ENCODE measurements at places on chromosomes 7 and 10.

GRCh38 chr7:55078465-55079372 is 59.9 kb downstream of the EGFR start:
- no peak for DNase-seq

DNA sequence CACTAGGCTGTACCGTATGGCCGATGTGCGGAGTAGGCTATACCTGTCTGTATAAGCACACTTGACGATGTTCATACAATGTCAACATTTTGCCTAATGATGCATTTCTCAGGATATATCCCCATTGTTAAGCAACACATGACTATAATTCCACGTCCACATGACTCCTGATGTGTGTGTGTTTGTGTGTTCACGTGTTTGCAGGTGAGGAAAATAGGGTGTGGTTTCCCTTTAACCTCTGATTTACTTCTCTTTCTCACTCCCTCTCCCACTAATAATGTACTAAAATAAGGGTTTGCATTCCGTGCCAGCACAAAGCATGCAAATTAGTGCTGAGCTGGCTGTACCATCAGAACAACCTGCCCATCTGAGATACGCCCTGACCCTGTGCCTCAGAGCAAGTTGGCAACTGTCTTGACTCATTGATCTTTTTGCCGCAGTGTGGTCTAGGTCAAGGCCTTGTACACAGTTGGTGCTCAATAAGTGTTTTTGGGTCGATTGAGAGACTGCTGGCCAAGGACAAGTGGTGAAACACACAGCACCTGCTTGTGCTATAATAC is 64.6 kb upstream of the DOCK1 start:
- no peak for DNase-seq

- DNase-seq = no peak
These were observed 93.4 kb downstream of the SLC39A12 start for GRCh38 chr10:18044976-18045720.

- no peak for DNase-seq
These were observed 460 bp downstream of the ANXA11 start for GRCh38 chr10:80204677-80205476.

- DNase-seq = no peak
These were observed 33.0 kb downstream of the MRPL32 start for GRCh38 chr7:42964849-42965805.

- no peak for DNase-seq
These were observed 204.7 kb upstream of the KLF14 start for GRCh38 chr7:130938661-130939060.

- DNase-seq = no peak
These were observed 375.0 kb upstream of the FZD8 start for GRCh38 chr10:36017137-36017536.

- DNase-seq = no peak
These were observed 125.7 kb downstream of the TSPAN12 start for GRCh38 chr7:120732256-120732655.

GRCh38 chr7:1566687-1567048 is 3.2 kb downstream of the PSMG3 start:
- no peak for DNase-seq

DNA sequence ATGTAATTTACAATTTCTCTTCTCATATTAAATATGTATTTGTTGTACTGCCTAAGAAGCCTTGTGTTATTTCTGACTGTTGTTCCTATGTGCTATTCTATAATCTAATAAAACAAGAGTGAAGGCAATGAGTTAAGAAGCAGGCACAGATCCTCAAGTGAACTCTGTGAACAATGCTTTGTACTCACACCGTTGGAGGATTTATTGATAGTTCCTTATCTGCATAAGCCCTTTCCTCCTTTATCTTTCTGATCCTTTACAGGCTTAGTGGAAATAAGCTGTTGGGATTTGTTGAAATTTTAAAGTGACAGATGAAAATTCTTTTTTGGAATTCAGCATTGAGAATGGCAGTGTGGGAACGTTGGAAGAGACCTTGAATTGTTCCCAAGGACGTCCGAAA is 329.6 kb upstream of the NPVF start:
- no peak for DNase-seq

DNA sequence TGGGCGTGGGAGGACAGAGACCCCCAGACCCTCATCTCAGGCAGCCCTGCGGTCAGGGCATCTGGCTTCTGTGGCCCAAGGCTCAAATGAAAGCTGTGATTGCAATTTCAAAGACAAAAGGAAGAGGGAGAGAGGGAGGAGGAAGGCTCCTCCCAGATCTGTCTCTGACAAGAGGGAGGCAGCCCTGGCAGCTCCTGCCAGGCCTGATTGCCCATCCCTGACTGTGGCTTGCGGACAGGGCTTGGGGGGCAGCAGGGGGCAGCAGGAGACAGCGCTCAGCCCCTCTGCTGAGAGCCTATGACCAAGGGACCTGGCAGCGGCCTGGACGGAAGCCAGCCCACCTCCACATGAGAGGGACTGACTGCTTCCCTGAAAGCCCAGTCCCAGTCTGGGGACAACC is 91.8 kb downstream of the PTPRN2 start:
- DNase-seq = no peak

DNA sequence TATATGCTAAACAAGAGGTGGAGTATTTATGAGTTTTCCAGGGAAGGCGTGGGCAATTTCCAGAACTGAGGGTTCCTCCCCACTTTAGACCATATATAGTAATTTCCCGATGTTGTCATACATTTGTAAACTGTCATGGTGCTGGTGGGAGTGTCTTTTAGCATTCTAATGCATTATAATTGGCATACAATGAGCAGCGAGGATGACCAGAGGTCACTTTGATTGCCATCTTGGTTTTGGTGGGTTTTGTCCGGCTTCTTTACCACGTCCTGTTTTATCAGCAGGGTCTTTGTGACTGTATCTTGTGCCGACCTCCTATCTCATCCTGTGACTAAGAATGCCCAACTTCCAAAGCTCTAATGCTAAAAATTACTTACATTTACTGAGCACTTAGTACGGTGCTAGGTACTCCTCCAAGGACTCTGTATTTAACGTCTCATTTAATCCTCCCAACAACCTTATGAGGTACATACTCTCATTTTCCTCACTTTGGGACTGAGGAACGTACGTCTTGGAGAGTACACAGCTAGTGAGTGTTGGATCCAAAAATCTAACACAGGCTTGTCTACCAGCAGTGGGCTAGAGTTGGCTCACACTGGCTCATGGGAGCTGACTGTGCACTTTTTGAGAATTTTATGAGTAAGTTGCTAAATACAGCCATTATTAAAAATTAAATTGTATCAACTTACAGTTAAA is 144.8 kb upstream of the NEBL start:
- DNase-seq = no peak

DNA sequence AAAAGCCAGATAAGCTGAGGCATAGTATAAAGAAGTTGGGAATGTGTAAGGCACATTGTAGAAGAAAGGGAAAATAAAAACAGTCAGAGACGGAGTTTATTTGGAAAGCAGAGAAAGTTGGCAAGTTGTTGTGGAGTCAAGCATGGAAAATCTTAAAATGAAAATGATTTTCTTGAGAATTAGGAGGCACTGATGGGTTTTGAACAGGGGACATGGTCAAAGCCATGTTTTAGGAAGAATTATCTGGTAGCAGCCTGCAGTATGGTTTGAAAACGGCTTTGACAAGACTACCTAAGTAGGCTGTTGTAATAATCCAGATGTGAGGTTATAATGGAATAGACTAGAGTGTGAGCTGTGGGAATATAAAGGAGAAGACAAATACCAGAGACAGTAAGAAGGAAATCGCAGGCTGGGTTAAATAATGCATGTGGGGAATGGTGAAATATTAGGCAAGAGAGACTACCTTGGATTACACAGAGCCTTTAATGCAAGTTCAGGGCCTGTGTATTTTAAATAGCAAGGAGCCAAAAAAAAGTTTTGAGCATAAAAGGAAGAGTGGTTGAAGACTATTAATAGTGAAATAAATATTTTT is 130.4 kb upstream of the MEOX2 start:
- no peak for DNase-seq

- no peak for DNase-seq
These were observed 163.3 kb downstream of the SVIL start for GRCh38 chr10:29471544-29471859.

DNA sequence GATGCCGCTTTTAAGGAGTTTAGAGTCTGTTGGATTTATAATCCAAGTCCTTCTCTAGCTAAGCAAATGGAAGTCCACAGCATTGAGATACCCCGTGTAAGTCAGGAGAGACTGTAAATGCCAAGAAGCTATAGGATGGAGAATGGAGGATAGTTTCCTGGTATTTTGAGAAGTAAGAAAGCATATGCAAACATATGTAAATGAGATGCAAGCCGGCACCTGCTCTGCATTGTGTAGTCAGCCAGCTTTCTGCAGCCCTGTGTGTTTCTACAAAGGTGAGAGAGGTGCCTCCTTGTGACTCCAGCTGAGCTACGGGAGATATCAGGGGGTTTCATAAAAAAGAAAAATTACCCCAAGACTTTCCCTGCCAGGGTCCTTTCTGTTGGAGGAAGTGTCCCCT is 176.3 kb downstream of the RPS24 start:
- DNase-seq = no peak

DNA sequence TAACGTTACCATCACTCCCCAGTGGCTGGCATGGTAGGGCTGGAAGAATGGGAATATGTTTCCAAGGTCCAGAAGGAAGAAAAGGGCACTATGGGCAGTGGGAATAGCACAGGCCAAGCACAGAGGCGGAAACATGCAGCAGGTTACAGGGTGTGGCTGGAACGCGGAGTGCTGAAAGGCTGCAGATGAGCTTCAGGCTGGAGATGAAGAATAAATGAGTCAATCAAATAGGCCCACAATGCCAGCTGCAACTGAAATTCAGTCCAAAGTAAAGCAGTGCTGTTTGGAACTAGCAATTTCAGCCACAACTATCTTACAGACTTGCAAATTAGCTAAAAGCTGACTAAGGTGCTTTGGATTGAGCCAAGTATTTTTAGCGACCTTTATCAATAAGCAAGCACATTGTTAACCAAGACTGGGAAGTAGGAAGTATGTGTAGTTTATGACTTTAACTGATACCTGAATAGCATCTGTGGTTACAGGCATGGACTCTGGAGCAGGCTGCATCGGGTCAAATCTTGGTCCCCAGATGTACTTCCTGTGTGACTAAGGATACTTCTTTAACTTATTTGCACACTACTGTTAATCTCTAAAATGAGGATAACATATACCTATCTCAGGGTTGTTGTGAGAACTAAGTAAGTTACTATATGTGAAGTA is 77.5 kb upstream of the CTTNBP2 start:
- no peak for DNase-seq

- DNase-seq = no peak
These were observed 84.6 kb upstream of the NAMPT start for GRCh38 chr7:106369352-106369751.

- no peak for DNase-seq
These were observed 59.6 kb downstream of the NPY start for GRCh38 chr7:24343614-24344013.

- DNase-seq = no peak
These were observed 24.5 kb downstream of the XPNPEP1 start for GRCh38 chr10:109898666-109899355.

DNA sequence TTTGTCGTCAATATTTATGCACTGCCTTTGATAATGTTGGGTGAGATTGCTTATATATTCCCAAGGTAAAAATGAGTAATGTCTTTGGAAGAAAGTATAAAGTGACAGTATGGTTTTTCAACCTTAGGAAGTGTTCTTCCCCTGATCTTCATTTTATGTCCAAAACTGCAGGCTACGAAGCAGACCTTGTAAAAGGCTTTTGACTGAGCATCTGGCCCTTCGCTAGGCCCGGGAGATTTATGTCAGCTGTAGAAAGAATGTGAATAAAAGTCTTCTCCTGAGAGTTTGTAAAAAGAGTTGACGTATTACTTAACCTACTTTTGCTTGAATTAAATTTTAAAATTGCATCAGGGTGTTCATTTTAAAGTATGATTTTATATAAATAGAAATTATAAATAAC is 116.8 kb downstream of the CPED1 start:
- DNase-seq = no peak

DNA sequence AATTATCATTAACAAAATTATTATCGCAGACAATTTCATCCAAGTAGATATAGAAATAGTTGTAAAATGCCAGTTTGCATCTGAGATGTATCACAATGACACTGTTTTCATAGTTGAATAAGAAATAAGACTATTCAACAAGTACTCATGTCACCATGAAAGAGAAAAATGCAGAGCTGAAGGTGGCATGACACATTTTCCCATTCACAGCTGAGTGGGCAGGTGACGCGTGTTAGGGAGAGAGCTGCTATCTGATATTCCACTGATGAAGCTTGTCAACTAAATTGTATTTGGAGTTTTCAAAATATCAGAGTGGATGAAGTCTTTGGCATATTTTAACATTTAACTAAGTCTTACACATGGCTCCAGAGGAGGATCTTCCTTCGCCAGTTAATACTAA is 70.3 kb upstream of the HDAC9 start:
- DNase-seq = no peak

GRCh38 chr10:14508725-14509124 is 178.0 kb upstream of the FRMD4A start:
- no peak for DNase-seq

DNA sequence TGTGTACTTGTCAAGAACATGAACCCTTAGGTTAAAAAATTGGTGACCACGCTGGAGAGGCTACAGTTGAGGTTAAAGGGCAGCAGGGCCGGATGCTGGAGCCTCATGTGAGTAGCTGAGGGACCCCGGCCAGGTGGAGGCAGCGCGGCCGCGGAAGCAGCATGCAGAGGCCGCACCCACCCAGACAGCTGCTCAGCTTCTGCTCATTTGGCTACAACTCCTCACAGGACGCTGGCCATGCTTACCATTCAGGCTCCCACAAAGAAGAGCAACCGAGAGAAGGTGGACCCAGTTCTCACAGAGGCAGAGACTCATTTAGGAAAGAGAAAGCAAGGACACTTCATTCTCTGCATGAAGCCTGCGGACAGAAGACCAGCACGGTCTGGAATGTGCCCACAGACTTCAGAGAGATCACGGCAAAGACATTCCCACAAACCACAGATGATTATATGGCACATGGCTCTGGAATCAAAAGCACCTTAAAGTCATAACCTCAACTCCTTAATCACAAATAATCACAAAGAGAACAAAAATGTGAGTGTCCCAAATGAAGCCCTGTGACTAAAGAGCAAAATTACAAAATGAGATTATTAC is 94.4 kb downstream of the VOPP1 start:
- no peak for DNase-seq

GRCh38 chr10:87635498-87636312 is 24.0 kb upstream of the PAPSS2 start:
- no peak for DNase-seq

- DNase-seq = no peak
These were observed 121.4 kb downstream of the ZFAND4 start for GRCh38 chr10:45550903-45551786.

GRCh38 chr10:104317269-104317710 is 21.0 kb downstream of the ITPRIP start:
- no peak for DNase-seq

GRCh38 chr10:7306147-7306546 is 104.7 kb downstream of the SFMBT2 start:
- DNase-seq = no peak
